ENCODE measurements at places on chromosomes 5 and 9. TPM values are rescaled to one million over a fixed set of nuclear protein-coding genes. Genes with fewer than 3 reads are reported as not detected.

DNA sequence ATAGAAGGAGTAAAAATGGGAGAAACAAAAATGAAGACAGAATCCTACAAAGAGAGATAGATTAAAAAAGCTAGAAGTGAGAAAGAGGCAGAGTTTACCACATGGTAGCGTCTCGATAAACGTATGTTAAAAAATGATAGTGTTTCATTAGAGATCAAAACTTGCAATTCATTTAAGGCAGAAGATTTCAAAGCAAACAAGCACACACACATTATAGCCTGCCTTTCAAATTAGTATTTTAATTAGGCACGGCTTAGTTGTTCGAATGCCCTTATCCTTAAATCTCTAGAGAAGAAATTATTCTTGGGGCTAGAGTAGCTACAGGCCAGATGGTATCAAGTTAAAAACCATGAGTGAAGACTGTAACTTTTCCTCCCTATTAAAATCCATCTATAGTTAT is 6.0 kb downstream of the STOM start:
- no peaks in the 10 kb centered on the region for H3K36me3 ChIP-seq
- no peak for DNase-seq
- H3K27ac ChIP-seq, result no peak overlapping the region
- H3K4me3 ChIP-seq, result no peak overlapping the region

DNA sequence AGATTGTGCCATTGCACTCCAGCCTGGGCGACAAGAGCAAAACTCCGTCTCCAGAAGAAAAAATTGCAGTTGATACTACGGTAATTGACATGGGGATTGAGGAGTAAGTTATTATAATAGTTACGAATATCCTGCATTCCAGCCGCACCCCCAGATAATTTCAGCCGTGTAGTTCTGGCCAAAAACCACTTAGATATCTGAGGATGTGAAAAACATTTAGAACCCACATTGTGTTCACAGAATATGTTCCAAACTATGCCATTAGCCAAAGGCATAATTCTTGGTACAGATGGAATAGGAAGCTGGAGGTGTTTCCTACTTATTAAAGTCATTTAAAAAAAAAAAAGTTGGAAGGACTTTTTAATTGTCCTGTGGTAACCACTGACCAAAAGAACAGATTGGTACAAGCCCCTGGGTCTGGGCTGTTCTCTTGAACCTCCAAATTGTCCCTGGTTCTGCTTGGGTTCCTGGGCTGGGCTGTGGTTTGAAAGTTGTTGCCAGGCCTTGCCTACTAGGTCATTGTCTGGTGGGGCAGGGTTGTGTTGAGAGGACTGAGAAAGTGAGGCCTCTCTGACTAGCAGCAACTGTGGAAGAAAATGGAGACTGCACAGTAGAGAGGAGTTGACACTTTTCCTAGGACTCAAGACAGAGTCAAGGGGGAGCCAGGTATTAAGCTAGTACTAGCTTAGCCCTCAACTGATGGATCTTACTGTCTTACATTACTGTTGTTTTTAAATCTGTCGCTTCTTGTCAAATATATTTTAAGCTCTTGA is 198.8 kb downstream of the NR3C1 start:
- H3K4me1 ChIP-seq, result peaks cover 4% of the 10 kb centered on the region
- H3K27ac ChIP-seq, result no peak overlapping the region
- no peak overlapping the region for H3K4me3 ChIP-seq
- H3K27me3 ChIP-seq, result no peaks in the 10 kb centered on the region

DNA sequence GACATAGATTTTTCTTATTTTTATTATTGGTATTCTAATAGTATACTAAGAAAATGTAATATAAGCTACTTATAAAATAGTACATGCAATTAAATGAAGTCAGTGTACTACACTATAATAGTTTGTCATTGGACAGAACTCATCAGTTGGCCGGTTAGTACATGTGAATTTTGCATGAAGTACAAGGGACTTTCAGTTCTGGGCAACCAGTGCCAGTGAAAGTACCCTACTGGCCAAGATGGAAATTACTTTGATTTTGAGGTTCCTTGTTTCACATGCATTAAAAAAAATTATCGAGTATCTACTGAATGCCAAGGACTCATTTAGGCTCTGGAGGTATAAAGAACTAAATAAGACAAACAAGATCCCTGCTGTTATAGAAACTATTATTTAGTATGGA is 213.4 kb upstream of the ELL2 start:
- H3K36me3 ChIP-seq, result no peaks in the 10 kb centered on the region
- DNase-seq, result peak; percentile 43
- H3K4me3 ChIP-seq, result no peak overlapping the region
- peaks cover 41% of the 10 kb centered on the region for H3K4me1 ChIP-seq

Gene TNC
- total RNA-seq, result 71.0 TPM

Gene RGS3
- total RNA-seq, result 30.8 TPM
